Panc1 (cell line): ENCODE measurements at places on chromosomes 5 and 9. TPM values are rescaled to one million over a fixed set of nuclear protein-coding genes. Genes with fewer than 3 reads are reported as not detected.

GRCh38 chr9:124450931-124451661, 845 bp downstream of the ADGRD2 start:
- no peaks in the 10 kb centered on the region for H3K4me1 ChIP-seq
- no peak for DNase-seq
- H3K27ac ChIP-seq, result no peak overlapping the region
- no peaks in the 10 kb centered on the region for H3K27me3 ChIP-seq
- no peaks in the 10 kb centered on the region for H3K36me3 ChIP-seq
- H3K4me3 ChIP-seq, result no peak overlapping the region

DNA sequence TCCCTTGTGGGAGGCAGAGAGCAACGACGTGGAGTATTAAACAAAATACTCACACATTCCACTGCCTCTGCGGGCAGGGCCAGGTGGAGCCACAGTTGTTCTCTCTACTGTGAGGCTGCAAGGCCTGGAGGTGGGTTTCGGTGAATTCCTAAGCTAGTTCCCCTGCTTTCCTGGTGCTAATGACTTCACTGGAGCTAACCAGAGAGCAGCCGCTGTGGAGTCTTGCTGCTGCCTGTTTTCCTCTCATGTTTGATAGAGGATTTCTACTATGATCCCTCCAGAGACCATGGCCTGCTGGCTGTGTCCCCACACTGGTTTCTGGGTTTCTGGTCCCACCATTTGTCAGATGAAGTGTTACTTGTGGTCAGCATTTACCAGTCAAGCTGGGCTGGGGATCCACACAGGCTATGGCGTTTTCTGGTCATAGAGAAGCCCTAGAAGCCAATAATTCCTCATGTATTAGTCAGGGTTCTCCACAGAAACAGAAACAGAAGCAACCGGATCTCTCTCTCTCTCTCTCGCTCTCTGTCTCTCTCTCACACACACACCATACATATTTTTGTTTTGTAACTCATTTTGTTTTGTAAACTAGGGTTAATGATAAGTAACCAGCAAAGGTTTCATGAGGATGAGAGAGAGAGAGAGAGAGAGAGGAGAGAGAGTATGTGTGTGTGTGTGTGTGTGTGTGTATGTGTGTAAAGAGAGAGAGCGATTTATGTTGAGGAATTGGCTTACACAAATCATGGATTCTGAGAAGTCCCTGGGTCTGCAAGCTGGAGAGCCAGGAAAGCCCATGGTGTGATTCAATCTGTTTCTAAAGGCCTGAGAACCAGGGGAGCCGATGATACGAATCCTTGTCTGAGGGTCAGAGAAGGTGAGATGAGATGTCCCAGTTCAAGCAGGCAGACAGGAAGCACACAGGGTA, 403.0 kb downstream of the GADD45G start:
- no peak overlapping the region for H3K27ac ChIP-seq
- no peak overlapping the region for H3K4me3 ChIP-seq

DNA sequence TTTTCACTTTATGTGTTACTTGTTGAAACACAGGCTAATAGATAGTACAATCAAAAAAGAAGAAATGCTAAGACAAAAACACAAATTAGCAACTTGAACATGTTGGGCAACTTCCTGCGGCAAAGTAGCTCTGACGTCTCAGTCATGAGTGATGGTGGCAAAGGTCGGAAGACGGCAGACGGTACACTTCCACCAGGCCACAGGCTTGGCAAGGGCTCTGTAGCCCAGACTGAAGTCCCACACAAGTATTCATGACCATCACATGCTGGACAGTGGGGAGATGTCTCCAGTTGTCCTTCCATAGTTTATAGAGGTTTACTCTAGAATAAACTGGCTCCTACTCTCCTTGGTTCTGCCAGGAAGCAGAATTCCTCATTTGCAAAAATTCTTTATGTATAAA, 831.3 kb downstream of the MTRR start:
- DNase-seq, result no peak
- no peaks in the 10 kb centered on the region for H3K36me3 ChIP-seq
- no peak overlapping the region for H3K4me3 ChIP-seq
- H3K4me1 ChIP-seq, result no peaks in the 10 kb centered on the region
- H3K27me3 ChIP-seq, result no peaks in the 10 kb centered on the region
- no peak overlapping the region for H3K27ac ChIP-seq

DNA sequence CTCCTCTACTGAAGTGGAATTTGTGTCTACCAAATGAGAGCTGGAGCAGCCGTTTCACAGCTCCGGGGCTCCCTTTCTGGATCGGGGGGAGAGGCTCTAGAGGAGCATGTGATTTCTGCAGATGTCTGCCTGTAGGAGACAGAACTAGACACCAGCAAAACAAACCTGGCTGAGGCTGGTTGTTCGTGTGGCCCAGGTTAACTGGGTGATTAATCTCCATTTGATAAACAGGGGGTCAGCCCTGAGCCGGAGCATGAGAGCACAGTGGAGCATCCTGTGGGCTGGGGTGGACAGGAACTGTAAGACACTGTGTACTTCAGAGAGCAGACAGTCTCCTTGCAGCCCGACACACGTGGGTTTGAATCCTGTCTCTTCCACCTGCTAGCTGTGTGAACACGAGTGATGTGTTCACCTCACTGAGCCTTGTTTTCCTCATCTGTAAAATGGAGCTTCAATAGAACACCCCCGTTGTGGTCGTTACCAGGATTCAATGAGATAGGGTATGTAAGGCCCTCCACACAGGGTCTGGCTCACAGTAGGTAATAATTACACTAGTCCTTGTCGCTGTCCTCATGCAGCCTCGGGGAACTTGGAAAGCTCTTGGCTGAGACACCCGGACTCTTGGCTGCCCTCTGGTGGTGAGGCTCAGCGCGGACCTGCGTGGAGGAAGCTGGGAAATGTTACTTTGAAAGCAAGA, 12.9 kb downstream of the CXCL14 start:
- H3K27ac ChIP-seq, result no peak overlapping the region
- peak; percentile 43 for DNase-seq
- no peaks in the 10 kb centered on the region for H3K4me1 ChIP-seq
- no peaks in the 10 kb centered on the region for H3K36me3 ChIP-seq
- H3K27me3 ChIP-seq, result peaks cover 4% of the 10 kb centered on the region; the same call in 1 of the 2 replicates

- H3K4me3 ChIP-seq, result no peak overlapping the region
- H3K27ac ChIP-seq, result no peak overlapping the region
- no peaks in the 10 kb centered on the region; the same call in 1 of the 2 replicates for H3K36me3 ChIP-seq
- no peaks in the 10 kb centered on the region for H3K27me3 ChIP-seq
- no peaks in the 10 kb centered on the region for H3K4me1 ChIP-seq
- no peak for DNase-seq
These were observed 64.4 kb downstream of the C9orf85 start for GRCh38 chr9:71975833-71976232.

DNA sequence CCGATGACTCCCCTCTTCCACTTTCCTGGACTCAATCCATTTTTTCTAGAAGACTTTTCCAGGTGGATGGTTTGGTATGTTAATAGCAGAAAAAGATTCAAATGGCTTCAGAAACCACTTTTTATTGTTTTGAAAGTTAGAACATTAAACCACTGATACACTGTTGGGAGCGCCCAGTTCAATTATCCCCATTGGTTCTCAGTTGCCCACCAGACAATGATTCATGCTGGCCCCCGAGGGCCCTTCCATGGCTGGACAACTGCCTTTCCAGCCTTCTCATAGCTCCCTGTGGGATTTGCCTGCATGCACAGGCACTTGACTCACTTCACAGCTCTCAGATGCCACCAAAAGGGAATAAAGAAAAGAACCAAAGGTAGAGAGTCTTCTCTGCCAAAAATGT, 21.3 kb upstream of the ANKRD34B start:
- H3K27ac ChIP-seq, result no peak overlapping the region
- no peaks in the 10 kb centered on the region for H3K27me3 ChIP-seq
- no peak overlapping the region for H3K4me3 ChIP-seq
- no peak for DNase-seq

DNA sequence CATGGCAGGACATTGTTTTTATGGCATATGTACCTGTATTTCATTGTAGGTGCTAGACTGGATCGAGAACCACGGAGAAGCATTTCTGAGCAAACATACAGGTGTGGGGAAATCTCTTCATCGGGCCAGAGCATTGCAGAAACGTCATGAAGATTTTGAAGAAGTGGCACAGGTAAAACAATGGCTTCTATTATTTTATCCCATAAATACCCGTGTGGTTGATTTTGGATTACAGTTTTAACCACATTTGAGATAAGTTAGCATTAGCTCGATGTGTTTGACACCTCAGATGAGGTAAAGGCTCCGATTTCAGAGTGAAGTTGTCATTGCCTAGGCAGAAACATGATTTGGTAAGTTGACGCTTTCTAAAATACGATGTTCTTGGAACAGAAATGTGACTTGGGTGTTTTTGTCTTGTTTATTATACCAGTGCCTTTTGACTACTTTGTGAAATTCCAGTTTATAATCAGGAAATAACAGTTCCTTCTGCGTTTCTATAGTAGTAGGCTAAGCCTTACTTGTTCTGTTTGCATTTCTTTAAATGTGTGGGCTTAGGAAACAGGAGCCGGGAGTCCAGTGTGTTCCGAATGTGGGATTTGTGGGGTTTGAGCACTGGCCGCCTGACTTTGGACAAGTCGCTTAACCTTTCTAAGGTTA, 187.7 kb downstream of the TRIO start:
- H3K4me1 ChIP-seq, result peaks cover 12% of the 10 kb centered on the region
- no peak overlapping the region for H3K27ac ChIP-seq
- H3K4me3 ChIP-seq, result no peak overlapping the region
- H3K27me3 ChIP-seq, result no peaks in the 10 kb centered on the region
- peaks cover 47% of the 10 kb centered on the region for H3K36me3 ChIP-seq

DNA sequence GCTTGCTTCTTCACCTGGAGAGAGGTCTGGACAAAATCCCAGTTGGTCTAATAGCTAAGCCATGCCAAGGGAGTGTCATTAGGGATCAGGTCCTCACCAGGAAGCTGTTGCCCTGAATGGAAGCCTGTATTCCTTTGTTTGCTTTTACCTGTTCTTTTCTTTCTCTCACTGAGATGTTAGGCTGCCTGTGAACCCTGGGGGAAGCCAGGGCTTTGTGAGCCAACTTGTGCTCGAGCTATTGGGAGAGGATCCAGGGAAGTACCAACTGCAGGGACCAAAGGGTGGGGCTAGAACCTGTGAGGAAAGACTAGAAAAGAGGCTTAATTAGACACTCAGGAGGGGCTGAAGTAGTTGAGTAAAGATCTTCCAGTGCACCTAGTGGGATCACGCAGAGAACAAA, 451.2 kb upstream of the TLE4 start:
- no peak overlapping the region for H3K27ac ChIP-seq
- no peaks in the 10 kb centered on the region for H3K27me3 ChIP-seq
- no peaks in the 10 kb centered on the region for H3K4me1 ChIP-seq
- H3K36me3 ChIP-seq, result no peaks in the 10 kb centered on the region
- no peak overlapping the region for H3K4me3 ChIP-seq
- no peak for DNase-seq

DNA sequence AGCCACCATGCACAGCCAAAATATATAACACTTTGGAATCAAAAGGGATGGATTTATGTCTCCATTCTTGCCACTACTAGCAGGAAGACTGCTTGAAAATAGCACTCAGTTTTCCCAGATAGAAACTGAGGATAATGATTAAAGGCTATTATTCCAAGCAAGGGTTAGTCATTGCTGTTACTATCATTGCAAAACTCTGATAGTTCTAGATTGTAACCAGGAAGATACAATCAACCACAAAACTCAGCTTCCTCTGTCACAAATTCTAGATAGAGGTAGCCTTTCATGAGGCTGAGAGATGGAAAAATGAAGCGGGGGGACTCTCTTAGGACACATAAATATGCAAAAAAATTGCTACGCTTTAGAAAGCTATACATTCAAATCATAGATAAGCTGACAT, 3.1 kb downstream of the ANXA1 start:
- peak overlapping the region; percentile 93 for H3K27ac ChIP-seq
- H3K4me3 ChIP-seq, result peak overlapping the region; percentile 56; the same call in 1 of the 2 replicates
- peaks cover 33% of the 10 kb centered on the region for H3K4me1 ChIP-seq
- H3K36me3 ChIP-seq, result peaks cover 8% of the 10 kb centered on the region
- no peak for DNase-seq

DNA sequence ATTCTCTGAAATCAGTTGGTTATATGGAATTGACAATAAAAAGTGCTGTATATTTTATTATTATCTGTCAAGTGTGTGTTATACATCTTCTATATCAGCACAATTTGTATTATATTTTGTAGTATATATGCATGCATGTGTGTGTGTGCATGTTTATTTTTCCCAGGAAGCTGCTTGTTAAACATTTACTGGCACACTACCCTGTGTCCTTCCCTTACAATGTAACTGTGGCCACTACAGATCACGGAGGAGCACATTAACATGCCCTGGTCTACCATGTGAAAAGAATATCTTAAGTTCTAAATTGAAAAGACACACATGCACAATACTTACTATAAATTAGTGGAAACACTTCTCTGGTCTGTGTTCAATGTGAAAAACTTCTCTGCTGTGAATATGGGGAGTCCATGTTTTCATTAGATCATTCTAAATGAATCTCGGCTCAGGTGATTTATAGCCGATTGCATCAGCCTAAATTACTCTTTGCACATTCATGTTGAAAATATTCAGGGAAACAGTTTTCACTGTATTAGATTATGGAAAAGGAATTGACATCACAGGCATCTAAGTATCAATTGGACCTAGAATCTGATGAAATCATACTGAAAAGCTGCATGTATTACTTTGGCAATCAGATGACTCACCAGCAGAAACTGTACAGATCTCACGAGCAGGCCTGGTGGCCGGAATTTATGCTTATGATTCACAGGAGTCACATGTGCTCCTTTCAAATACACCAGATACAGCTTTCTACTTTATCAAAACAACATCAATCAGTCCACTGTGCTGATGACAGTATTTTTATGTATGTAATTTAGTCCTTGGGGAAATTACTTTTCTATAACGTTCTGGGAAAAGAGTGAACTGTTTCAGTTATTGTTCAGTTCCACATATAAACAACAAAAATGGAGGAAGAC, 39.4 kb downstream of the LURAP1L start:
- no peaks in the 10 kb centered on the region for H3K36me3 ChIP-seq
- H3K27ac ChIP-seq, result peak overlapping the region; percentile 88
- DNase-seq, result peak; percentile 80
- H3K4me1 ChIP-seq, result peaks cover 30% of the 10 kb centered on the region

DNA sequence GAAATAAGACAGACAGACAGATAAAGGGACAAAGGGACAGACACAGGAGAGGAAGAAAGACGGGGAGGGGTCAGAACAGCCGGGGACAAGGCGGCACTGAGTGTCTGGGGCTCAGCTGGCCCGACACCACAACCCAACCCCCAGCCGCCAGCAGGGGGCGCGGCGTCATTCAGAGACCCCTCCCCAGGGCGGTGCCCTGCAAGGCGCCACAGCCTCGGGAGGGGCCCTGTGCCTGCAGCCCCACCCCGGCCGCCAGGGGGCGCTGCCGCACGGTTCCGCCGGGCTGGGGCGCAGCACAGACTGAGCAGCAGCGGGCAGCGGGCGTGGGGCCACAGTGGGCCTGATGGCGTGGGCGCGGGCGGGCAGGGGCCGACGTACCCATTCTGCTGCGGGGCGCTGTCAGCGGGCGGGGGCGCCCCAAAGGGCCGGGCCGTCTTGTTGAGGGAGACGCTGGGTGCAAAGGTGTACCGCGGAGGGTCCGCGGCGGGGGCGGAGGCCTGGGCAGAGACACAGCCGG, 5.9 kb downstream of the PDLIM7 start:
- no peak for DNase-seq
- H3K4me1 ChIP-seq, result peaks cover 30% of the 10 kb centered on the region
- no peaks in the 10 kb centered on the region for H3K27me3 ChIP-seq
- H3K36me3 ChIP-seq, result peaks cover 3% of the 10 kb centered on the region; the same call in 1 of the 2 replicates
- H3K4me3 ChIP-seq, result no peak overlapping the region

LIFR gene
- total RNA-seq, result 91.3 TPM

SPINK6 gene
- not detected for total RNA-seq

HNRNPH1 gene
- 587 TPM for total RNA-seq
